Fibroblast of lung (primary cell): ENCODE measurements at places on chromosomes 12 and 14. TPM values are rescaled to one million over a fixed set of nuclear protein-coding genes. Genes with fewer than 3 reads are reported as not detected.
A peak's percentile ranks its signal among the peaks of the same experiment; 100 is the strongest.

GRCh38 chr14:44162197-44162596 lies 344.9 kb downstream of the FSCB start:
- DNase-seq: no peak

The KRT85 gene
- total RNA-seq: not detected in 2 replicates

The SLC10A1 gene
- total RNA-seq: not detected in 2 replicates

The MFAP5 gene
- total RNA-seq: 1.3 and 9.0 TPM in 2 replicates

- DNase-seq: no peak
Observed at GRCh38 chr12:64212119-64212746, 9.9 kb downstream of the KICS2 start.

The NYNRIN gene
- 8.2 and 16.2 TPM in 2 replicates for total RNA-seq

DNA sequence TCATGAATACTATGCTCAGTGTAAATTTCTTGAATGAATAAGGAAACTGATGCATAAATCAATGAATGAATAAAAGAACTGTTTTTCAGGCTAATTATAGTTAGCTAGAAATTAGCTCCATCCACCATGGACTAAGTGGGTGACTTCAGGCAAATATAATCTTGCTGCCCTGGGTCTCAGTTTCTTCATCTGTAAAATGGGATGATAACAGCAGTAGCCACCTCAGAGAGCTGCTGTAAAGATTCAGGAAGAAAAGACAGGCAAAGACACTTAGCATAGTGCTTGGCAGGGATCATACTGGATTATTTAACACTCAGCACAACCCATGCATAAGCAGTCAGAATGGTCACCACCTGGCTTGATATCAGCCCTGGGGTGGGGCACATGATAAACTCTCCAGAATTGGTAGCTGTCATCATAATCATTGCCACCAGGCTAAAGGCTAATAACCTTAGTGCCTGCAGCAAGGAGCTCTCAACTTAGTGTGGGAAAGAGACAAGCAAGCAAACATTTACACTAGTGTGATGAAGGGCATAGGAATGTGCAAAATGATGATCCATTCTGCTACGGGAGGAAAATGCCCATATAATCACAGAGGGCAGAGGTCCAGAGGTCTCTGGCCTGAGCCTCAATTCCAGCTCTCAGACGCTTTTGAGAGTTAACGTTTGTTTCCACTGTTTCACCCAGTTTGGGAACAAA lies 234.7 kb upstream of the TBX3 start:
- DNase-seq: peak; percentile 62

DNA sequence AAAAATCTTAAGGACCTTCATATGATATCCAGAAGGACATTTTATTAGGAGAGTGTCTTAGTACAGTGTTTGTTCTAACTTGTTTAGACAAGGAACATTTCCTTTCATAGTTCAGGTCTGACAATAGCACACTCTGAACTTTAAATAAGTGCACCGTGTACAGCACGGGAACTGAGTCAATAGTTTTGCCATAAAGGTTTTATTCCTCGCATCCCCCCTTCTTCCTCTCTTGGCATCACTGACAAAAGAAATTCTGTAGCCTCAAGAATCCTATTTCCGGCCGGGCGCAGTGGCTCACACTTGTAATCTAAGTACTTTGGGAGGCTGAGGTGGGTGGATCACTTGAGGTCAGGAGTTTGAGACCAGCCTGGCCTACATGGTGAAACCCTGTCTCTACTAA lies 58.3 kb downstream of the TMCC3 start:
- DNase-seq: no peak

DNA sequence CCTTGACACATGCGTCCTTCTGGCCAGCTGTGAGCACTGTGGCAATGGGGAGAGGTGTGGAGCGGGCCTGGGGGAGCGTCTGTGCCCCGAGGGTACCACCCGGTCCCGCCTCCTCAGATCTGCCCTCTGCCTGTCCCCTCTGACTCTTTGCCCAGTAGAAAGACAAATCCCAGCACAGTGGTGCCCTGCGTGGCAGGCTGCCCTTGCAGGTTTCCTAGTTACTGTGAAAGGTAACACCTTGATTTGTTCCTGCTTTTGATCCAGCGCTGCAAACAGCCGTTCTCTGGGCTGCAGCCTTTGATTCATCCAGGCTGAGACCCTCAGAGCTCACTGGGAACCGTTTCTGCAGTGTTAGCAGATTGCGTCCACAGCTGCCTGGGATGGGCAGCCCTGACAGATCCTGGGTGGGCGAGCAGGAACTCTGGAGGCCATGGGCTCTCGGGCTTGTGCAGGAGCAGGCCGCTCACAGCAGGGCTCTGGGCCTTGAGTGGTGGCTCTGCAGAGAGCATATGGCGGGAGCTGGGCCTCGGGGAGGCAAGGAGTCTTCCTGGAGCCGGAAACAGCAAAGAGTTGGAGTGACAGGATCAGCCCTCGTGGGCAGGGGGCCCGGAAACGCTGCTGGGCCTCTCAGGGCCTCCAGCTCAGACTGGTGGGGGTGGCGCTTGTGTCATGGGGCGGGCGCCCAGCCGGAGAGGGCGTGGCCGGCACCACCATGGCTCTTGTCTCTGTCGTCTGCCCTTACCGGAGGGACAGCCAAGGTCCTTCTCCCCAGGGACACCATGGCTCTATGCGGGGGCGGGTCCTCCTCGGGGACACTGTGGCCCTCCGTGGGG lies 16.6 kb downstream of the FBRSL1 start:
- DNase-seq: peak; percentile 75

DNA sequence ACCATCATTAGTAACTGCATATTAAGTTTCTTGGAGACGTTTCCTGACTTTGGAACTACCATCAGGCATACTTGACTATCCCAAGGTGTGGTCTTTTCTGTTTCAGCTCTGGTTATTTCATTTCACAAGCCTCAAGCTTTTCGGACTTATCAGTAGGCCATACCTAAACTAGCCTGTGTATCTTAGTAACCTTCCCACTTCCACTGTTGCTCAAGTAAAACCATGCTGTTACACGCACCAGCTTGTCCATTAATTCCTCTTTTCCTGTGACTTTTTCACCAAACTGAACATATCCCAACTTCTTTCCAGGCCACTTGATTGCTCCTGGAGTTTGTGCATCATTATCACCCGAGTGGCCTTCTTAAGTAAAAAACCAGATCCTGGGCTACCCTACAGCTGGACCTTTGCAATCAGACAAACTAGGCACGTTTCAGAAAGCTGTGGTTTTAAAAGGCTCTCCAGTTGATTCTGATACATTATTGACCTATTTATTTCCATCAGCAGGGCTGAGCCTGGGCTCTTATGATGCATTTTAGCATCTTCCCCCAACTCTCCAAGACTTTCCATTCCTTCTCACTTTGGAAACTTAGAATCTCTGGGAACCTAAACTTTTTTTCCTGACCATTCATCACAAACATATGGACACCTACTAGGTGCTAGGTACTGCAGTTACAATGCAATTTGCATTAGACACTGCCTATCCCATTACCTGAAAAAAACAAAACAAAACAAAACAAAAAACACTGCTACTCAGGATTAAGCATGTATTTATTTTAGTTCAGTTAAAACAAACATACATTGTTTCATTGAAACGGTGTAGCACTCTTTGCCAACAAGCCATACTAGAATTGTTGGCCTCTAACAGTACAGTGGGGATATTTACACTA lies 14.9 kb downstream of the SLC38A2 start:
- DNase-seq: peak; percentile 68

The RAD9B gene
- 0.50 and 0.77 TPM in 2 replicates for total RNA-seq

- DNase-seq: no peak
Observed at GRCh38 chr14:103887170-103887501, 39.8 kb upstream of the PPP1R13B start.

DNA sequence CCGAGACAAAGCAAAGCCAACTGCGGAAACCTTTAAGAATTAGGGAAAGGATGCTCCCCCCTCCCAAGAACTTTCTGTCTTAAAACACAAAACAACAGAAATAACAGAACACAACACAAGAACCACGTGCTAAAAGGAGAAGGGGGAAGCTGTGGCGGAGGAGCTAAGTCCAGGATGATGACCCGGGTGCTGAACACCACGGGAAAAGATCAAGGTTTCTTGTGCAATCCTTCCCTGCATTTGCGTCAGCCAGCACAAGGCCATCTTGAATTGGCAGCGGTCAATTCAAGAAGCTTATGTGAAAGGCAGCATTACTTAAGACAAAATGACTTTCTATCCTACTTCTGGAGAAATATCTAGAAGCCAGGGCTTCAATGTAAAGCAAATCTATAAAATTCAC lies 11.0 kb upstream of the CREBL2 start:
- no peak for DNase-seq

DNA sequence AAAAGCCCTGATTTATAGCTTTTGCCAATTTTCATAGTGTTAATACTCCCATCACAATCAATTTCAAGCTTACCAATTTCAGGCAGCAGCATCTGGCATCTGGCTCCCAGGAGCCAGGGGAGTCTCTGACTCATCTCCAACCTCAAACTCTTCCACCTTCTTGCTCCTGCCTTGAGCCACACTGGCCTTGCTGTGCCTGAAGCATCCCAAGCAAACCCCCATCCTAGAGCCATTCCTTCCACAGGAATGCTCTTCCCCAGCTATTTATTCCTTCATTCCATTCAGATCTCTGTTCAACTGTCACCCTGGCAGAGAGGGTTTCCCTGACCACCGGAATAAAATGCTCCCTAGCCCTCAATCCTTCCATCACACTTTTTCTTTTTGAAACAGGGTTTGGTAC lies 13.9 kb upstream of the PPP1CC start:
- no peak for DNase-seq

GRCh38 chr12:121248622-121249021 lies 38.7 kb downstream of the P2RX4 start:
- DNase-seq: no peak

DNA sequence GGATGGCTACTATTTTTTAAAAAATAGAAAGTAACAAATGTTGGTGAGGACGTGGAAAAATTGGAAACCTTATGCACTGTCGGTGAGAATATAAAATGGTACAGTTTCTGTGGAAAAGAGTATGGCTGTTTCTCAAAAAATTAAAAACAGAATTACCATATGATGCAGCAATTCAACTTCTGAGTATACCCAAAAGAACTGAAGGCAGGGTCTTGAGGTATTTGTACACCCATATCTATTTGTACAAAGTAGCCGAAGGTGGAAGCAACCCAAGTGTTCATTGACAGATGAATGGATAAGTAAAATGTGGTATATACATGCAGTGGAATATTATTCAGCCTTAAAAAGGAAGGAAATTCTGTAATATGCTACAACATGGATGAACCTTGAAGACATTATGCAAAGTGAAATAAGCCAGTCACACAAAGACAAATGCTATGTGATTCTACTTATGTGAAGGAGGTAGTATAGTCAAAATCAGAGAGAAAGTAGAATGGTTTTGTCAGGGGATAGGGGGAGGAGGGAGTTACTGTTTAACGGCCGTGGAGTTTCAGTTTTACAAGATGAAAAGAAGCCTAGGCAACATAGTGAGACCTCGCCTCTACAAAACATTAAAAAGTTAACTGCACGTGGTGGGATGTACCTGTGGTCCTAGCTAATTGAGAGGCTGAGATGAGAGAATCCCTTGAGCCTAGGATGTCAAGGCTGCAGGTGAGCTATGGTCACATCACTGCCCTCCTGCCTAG lies 38.4 kb upstream of the CCT2 start:
- DNase-seq: no peak

DNA sequence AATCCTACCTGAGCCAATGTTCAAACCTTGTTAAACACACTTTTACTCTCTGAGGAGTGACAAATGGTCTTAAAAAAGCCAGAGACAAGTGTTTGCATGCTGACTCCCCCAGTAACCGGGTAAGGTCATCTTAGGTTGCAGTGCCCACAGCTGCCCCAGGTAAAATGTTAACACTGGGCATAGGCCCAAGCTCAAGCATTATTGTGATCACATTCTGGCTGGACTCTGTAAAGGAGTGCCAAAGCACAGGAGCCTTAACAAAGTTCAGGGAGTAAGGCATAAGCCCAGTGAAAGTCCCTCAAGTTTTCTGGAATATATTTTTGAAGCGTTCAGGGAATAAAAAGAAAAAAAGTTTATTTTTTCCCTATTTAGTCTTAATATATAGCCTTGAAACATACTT lies 8.6 kb downstream of the EDDM3A start:
- no peak for DNase-seq

The PXN gene
- total RNA-seq: 9.2 and 21.5 TPM in 2 replicates

- no peak for DNase-seq
Observed at GRCh38 chr12:85191-85666, 18.7 kb downstream of the IQSEC3 start.

The TEAD4 gene
- total RNA-seq: 6.3 and 7.4 TPM in 2 replicates

The KIF26A gene
- under 0.01 and 2.0 TPM in 2 replicates for total RNA-seq

The CD63 gene
- total RNA-seq: 3,001 and 3,424 TPM in 2 replicates

The CINP gene
- 41.6 and 42.8 TPM in 2 replicates for total RNA-seq

DNA sequence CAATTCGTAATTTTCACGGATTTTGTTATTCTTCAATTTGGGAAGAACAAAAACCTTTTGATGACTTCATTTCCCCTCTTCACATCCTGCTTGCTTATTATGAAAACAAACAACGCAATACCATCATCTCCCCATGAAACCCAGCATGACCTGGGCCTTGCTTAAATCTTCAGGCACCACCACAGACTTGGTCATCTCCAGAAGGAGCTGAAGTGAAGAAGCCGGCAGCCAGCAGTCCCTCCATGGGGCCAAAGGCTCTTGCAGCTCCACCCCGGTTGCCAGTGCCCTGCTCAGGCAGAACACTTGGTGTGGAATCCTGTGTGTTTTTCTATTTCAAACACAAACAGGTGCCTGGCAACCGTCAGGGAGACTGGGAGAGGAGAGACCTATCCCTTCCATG lies 982.9 kb upstream of the TMEM132C start:
- peak; percentile 2 for DNase-seq

DNA sequence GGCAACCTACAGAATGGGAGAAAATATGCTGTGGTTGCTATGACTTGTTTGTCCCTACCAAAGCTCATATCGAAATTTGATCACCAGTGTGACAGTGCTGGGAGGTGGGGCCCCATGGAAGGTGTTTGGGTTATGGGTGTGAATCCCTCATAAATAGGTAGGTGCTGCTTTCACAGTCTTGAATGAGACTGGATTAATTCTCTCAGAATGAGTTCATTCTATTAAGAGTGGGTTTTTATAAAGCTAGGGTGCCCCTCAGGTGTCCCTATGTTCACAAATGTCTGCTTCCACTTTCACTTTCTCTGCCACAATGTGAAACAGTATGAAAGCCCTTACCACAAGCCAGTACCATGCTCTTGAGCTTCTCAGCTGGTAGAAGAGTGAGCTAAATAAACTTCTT lies 133.5 kb downstream of the CPNE8 start:
- DNase-seq: no peak

DNA sequence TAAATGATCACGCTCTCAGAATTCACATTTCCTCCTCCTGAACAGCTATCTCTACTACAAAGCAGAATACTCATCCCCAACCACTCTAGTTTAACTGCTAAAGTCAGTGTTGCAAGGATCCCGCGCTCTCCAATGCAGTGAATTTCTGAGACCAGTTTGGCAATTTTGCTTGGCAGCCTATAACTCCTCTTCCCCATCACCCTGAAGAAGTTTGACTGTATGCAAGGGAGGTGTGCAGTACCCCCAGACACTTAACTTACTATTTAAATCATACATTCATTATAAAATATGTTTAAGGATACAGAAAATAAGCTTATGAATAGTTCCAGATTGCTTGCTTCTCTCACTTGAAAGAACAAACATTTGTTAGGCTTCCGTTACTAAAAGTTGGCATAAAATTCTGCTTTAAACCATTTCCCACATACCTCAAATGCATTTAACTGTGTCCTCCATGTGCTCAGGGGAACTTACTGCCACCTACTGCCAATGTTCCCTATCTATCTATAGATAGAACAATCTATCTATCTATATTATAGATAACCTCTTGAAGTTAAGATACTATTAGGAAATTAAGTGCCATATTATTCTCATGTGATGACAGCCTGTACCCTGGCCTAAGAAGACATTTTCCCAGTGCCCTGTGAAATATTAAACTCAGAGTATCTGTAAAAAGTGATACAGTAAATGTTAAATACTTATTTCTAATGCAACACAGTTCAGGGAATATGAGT lies 2.4 kb downstream of the LGR5 start:
- DNase-seq: no peak
